ENCODE measurements at places on chromosomes 4 and X.
A peak's percentile ranks its signal among the peaks of the same experiment; 100 is the strongest.

DNA sequence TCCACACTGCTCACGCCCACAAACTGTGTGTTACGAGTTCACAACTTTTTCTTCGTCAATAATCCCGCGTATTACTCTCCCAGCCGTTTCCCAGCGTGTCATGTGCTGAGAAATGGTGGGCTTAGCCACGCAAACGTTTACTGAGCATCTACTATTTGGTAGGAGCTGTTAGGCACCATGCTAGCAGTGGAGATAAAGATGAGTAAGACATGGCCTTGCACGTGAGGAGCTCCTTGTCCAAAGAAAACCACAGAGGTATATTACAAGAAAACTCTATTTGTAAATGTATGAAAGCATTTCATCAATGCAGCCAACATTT lies 821 bp upstream of the TMEM128 start:
- DNase-seq: no peak

GRCh38 chr4:11469650-11470437 lies 41.1 kb upstream of the HS3ST1 start:
- no peak for DNase-seq

DNA sequence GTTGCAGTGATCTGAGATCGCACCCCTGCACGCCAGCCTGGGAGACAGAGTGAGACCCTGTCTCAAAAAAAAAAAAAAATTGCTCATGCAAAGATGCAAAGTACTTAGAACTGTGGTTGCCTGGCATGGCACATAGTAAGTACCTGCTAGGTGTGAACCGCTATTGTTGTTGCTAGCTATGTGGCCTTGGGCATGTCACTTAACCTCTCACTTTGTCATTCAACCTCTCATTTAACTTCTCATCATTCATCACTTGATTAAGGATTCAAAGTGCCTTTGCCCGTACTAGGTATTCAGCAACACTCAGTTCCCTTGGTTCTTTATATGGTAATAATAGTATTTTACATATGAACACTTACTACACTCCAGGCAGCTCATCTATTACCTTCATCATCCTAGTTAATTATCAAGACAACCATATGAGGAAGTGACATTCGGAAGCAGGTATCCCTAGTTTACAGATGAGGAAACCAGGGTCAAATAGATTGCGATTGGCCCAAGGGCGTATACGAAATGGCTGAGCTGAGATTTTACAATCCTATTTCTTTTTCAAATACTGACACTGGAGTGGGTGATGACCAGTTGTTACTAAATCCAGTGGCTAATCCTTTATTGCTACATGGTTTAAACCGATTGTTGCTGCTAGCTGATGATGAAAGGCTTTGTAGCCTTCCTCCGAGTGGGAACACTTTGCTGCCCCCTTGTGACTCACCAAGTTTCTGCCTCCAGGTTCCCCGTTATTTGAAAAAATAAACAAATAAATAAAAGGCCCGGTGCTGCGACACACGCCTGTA lies 28.8 kb upstream of the SOWAHD start:
- no peak for DNase-seq

DNA sequence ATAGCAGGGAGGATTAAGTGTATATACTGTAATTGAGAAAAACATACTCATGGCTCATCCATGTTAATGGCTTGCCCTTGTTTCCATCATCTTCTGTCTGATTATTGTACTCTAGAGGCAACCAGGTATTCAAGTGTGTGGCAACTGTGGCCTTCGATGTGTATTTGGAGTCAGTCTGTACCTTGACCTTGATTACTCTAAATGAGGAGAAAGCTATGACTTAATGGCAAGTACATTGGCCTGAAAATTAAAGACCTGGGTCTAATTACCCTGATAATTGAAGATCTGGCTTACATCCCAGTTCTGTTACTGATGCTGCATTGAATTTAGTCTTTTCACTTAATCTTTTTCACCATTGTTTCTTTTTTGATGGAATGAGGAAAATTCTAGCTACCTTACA lies 409.2 kb downstream of the CCSER1 start:
- DNase-seq: no peak

DNA sequence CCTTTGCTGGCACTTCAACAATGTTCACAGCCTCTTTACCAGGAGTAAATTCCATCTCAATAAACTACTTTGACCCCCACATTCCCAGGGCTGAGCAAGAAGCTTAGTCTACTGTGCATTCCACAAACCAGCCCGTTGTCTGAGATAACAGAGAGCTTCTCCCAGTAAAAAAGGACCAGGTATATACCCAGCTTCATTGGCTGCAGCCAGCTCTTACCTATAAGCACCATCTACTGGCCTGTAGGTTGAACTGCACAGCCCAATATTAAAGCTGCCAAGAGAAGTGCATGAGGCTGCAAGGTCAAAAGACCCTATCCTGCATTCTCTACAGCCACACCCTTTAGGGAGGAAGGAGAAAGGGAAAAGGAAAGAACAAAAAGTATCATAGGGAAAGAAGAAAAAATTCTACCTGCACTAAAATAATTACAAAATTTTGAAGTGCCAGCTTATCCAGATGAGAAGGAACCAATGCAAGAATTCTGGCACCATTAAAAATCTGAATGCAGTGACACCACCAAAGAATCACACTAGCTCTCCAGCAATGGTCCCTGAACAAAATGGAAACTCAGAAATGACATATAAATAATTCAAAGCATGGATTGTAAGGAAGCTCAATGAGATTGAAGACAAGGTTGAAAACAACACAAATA lies 45.7 kb upstream of the INTU start:
- DNase-seq: no peak

DNA sequence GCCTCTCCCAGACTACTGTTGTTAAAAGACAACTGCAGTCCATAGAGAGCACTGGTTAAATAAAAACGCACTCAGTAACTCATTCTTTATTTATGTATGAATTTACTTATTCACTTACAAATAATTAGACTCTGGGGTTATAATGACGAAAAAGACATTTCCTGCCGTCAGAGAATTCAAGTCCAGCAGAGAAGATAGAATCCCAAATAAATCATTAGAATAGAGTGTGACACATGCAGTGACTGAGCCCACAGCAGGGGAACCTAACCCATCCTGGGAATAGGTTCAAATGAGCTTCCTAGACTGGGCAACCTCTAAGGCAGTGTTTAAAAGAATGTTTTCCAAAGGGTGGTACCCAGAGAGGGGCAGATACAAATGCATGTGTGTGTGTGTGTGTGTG lies 53.9 kb downstream of the FGFBP1 start:
- DNase-seq: no peak

GRCh38 chr4:83929550-83929949 lies 393.6 kb downstream of the GPAT3 start:
- DNase-seq: no peak

- DNase-seq: no peak
These were observed 756.7 kb upstream of the SLIT2 start for GRCh38 chr4:19494961-19495360.

DNA sequence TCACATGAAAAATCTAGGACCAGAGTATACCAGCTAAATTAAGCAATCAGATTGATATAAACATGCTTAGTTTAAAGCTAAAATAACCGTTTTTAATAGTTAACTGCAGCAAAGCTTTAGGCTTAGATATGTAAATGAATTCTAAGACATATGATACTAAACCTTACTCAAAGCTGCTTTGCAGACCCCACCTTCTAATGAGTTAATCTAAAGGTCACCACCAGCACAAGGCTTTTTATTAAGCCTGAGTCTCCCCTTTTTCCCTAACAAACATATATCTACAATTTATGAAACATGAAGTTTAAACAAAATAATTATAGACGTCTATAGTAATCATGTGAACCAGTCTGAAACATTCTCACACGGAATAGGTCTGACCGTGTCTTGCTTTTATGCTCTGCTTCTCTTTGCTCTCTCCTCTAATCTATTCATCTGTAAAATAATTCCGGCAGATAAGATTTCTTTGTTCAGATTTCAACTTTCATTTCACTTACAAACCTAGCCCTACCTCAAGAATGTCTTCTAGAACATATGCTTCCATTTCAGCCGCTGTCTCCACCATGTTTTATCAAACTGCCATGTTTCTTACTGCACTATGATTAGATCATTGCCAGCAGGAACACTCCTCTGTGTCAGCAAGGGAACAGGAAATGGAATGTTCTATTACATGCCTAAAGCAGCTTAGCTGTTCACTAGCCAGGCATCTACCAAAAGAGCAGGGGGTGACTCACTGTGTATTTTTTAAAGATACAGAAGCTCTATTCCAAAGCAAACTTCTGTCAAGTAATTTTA lies 35.9 kb downstream of the ANKRD17 start:
- DNase-seq: peak; percentile 93

DNA sequence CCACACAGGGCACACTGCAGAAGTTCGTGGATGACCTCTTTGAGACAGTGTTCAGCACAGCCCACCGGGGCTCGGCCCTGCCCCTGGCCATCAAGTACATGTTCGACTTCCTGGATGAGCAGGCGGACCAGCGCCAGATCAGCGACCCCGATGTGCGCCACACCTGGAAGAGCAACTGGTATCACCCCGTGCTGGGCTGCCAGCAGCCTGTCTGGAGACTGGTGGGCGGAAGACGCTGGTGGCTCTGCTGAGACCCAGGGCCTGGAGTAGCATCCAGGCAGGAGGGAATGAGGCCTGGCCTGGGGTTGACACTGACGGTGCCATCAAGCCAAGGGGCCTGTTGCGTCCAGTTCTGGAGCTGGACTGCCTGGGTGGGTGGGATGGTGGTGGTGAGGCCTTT lies 8.6 kb downstream of the LAGE3 start:
- DNase-seq: no peak

All from forelimb muscle (tissue), 1 donor.